Stimulated activated CD8-positive, alpha-beta memory T cell treated with anti-CD3 and anti-CD28 coated beads, Interleukin-12 subunit alpha, Interleukin-12 subunit beta, amount 100 ng/mL, for 1 hour (primary cell): ENCODE measurements at places on chromosomes 1 and 21.

GRCh38 chr1:192626366-192627179 lies 9.4 kb upstream of the RGS13 start:
- DNase-seq = no peak

- no peak for DNase-seq
Observed at GRCh38 chr1:177864538-177865305, 105.1 kb downstream of the SEC16B start.

GRCh38 chr1:116990612-116991151 lies 10.9 kb upstream of the CD101 start:
- no peak for DNase-seq

GRCh38 chr21:29052224-29052623 lies 21.2 kb downstream of the CCT8 start:
- DNase-seq = no peak

- no peak for DNase-seq
Observed at GRCh38 chr1:225635649-225636048, 17.3 kb downstream of the ENAH start.

DNA sequence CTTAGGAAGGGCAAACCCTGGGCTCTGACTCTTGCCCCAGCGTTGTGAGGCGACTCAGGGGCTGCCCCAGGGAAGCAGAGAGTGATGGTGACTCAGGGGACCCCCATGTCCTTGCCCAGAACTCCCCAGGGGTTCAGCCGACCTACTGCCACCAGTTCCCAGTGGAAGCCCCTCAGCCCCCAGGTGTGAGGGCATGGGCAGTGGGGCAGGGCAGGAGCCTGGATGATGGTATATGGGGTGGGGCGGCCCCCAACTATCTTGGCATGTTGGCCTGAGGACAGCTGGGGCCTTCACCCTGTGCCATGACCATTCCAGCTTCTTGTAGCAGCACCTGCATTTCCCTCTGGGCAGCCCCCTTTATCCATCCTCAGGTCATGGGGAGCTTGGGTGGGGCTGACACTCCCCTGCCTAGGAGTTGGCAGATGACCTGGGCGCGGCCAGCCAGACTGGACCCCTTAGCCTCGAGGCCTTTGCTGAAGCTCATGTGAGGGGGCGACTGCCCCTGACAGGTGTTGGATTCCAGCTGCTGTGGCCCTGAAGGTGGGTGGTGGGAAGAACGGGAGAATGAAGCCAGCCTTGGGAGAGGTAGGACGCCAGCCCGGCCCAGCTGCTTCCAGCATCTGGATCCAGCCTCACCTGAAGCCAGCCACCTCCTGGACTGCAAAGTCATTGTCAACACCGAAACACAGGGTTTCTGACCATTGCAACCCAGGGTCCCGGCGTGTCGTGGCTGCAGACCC lies 1.8 kb upstream of the FNDC10 start:
- no peak for DNase-seq

GRCh38 chr1:226372885-226373284 lies 35.0 kb downstream of the PARP1 start:
- no peak for DNase-seq

DNA sequence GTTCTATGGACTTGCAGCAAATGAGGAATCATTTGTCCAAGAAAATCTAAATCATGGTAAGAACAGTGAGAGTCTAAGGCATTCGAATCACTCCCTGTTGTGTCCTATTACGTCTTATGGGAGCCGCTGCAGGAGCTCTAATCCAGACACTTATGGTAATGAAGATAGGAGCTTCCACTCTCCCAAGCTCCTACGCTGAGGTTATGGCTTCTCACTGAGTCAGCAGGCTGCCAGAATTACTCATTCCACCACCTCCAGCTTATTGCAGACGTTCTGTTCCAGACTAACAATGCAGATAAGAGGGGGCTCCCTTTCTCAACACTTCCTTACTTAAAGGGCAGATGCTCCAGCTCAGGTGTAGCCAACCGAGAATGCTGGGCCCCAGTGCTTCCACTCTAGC lies 212.6 kb downstream of the GREM2 start:
- DNase-seq = no peak

- DNase-seq = no peak
Observed at GRCh38 chr1:48062353-48062752, 65.2 kb upstream of the TRABD2B start.

- DNase-seq = no peak
Observed at GRCh38 chr1:62022382-62022983, 172.2 kb upstream of the L1TD1 start.

DNA sequence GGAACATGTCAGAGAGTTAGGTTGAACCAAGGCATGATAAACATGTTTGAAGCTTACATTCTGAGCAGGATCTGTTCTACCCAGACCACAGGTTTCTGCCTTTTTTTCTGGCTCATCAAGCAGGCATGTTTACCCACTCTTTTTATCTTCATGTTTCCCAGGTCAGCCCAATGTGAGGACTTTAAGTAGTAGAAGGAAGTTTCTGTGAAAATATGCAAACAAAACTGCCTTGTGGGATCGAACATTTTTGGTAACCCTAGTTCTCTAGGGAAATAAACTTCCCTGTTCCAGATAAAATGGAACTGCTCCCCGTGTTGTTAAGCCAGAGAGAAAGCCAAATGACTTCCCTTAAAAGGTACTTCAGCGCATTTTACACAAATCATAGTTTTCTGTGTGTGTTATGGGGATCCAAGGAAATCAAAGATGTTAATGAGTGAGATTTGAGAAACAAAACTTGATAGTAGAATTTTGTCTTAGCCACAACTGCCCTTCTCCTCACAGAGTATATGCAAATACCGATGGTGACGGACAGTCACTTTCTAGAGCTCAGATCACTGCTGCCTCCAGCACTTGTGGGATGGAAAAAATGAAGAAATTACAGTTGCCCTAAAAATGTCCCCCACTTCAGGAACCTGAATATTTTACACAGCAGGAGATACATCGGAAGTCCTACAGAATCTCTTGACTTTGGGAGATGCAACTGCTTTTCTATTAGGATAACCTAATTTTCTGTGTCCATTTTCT lies 765 bp upstream of the HIPK1 start:
- DNase-seq = no peak

DNA sequence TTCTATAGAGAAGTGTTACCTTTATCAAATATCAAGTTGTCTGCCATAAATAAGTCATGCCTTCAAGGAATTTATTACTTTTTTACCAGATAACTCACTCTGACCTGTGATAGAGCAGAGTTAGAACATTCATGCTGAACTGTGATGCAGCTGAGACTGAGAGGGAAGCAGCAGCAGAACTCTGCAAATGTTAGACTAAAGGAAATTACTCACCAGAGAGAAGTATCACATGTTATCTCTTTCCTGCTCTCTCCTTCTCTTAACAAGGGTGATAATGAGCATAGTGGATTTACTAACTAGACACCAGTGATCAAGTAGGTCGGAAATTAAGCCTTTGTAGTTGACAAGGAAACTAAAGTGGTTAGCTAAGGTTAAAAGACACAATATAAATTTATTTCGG lies 181.6 kb downstream of the RASAL2 start:
- DNase-seq = no peak

- no peak for DNase-seq
Observed at GRCh38 chr1:222910699-222911098, 95.9 kb downstream of the DISP1 start.

DNA sequence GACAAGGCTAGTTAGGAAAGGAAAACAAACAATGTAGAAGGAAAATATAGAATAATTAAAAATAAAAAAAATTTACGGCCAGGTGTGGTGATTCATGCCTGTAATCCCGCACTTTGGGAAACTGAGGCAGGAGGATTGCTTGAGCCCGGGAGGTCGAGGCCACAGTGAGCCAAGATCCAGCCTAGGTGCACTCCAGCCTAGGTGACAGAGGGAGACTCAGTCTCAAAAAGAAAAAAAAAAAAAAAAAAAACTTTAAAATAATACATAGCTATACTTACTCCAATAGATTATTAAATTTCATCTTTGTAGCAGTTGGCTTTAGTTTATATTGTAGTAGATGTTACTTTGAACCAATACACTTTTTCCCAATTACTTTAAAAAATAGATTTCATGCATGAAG lies 32.0 kb downstream of the LIN9 start:
- no peak for DNase-seq

- DNase-seq = no peak
Observed at GRCh38 chr1:117794073-117794472, 135.3 kb downstream of the GDAP2 start.

DNA sequence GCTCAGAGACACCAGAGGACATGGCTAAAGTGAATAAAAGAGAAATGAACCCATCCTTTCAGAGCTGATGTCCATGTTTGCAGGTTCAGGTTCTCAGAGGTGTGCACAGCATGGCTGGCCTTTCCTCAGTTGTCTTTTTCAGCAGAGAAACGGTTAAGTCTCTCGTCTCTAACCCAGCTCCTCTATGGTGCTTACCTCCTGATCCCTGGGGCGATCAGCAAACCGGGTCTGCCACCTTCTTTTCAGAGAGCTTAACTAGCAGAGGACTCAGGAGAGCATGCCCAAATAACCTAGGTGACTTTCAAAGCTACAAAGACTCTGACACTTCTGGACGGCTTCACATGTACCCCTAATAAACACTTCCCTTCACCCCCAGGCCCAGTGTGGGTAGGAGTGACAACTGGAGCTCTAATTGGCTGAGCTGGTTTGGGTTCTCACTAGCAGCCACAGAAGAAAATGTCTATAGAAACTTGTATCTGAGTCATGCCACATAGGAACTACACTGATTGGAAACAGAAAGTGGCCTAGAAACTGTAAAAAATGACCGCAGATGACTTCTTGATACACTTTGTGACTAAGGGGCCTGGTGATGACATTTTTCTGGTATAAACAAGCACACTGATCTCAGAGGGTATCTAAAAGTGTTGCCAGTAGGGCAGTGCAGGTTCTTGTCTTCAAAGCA lies at the start of gene AIM2:
AIM2 (minus strand) TSS at position 329 of the 682 bp plus-strand sequence. CDS start 3,267 bp downstream, outside the sequence.
- peak; percentile 31 for DNase-seq

DNA sequence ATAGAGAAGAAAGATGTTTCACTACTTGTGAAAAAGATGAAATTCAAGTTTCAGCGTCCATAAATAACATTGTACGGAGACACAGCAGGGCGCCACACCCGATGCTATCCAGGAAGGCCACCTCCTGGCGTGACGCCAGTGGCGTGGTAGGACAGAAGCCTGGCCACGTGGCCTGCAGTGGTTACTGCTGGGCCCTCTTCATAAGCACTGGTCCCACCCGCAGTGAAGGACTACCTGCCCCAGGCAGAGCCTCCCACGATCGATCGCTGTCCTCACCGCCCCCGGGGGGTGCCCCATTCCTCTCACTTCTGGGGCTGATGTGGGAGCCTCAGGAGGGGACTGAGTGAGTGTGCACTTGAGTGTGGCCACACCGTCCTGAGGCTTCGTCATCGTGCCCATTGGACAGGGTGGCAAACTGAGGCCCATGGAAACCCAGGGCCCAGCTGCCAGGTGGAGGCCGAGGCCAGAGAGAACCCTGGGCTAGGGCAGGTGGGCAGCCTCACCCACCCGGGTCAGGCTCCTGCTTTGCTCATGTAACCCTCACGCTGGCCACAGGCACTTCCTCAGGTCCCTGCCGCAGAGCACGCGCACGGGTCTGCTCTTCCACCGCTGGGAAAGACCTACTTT lies 11.7 kb upstream of the HES5 start:
- no peak for DNase-seq

DNA sequence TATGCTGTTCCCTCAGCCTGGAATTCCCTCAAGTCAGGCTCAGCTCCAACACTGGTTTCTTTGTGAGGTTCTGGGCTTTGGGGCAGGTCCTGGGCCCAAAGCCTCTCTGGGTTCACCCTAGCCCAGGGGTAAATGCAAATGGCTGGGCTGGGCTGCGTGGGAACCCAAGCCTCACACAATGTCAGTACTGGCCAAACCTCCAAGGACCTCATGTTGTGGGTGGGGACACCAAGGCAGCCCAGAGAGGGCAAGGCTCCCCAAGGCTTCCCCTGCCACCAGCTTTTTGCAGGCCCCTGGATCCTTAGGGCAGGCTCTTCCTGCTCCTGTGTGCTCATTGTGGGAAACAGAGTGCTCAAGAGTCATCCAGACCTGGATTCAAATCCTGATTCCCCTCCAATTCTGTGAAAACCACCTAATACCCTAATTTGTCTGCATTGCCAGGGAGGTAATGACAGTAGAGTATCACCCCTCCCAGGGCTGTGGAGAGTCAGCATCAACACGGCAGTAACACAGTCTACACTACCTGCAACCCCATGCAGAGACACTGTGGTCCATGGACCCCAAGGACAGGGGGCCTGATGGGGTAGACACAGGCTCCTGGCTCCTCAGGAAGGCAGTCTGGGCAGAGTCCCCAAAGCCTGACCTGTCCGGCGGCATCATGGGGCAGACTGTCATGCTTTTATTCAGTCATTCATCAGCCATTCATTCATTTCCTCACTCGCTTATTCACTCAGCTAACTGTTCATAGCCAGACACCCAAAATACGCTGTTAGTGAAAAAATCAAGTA lies 85.7 kb downstream of the DMRTB1 start:
- DNase-seq = no peak

GRCh38 chr1:165884009-165884689 lies 56.7 kb downstream of the UCK2 start:
- no peak for DNase-seq

- DNase-seq = peak; percentile 11
Observed at GRCh38 chr1:158931055-158931737, at the start of gene PYHIN1. Gene PYHIN1 (plus strand): TSS chr1:158931552. CDS start chr1:158936911, 5,359 bp downstream.

- DNase-seq = no peak
Observed at GRCh38 chr1:22105611-22106207, 37.2 kb downstream of the WNT4 start.

- peak; percentile 44 for DNase-seq
Observed at GRCh38 chr1:983798-984475, 2.0 kb upstream of the PERM1 start.

DNA sequence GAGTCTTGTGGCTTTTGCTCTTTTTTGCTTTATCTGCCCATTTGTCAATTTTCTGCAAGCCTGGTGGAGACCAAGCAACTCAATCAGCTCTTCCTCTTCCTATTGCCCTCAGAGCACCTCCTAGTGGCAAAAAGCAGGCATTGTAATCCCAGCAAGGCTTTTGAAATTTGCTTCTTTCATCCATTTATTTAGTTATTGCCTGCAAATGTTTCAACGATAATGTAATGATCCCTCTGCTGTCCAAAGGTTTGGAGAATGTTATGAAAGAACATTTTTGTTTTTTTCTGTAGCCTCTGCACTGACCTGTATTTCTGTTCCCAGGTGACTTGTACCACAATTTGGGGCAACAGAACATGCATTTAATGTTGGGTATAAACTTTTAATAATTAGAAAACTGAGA lies 127.8 kb downstream of the GABPA start:
- no peak for DNase-seq

- no peak for DNase-seq
Observed at GRCh38 chr1:154657556-154657955, 49.6 kb upstream of the ADAR start.

- no peak for DNase-seq
Observed at GRCh38 chr1:169517558-169518186, 31.9 kb upstream of the SLC19A2 start.

DNA sequence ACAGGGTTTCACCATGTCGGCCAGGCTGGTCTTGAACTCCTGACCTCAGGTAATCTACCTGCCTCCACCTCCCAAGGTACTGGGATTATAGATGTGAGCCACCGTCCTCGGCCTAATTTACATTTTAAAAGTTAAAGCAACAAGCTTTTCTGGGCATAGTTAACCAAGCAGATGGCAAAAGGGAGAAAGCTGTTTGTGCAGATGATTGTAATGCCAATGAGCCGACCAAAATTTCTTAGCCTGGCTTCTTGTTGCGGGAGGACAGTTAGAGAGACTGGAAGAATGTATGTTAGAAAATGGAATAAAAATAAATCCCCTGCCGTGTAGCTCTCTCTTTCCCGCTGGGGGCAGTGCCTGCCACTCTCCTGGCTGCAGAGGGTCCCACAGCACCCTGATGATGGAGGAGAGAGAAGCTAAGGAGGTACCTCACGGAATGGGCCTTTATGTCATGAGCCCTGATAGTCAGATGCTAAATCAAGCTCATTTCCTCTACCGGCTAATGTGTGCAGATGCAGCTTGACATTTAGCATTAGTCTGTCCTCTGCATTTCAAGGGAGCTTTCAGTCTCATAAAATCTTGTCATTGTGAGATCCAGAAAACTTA lies 87.2 kb downstream of the HHAT start:
- no peak for DNase-seq
